ENCODE measurements at places on chromosomes 12 and 14.

- no peak for DNase-seq
Observed at GRCh38 chr12:112967858-112968257, 10.5 kb upstream of the OAS2 start.

DNA sequence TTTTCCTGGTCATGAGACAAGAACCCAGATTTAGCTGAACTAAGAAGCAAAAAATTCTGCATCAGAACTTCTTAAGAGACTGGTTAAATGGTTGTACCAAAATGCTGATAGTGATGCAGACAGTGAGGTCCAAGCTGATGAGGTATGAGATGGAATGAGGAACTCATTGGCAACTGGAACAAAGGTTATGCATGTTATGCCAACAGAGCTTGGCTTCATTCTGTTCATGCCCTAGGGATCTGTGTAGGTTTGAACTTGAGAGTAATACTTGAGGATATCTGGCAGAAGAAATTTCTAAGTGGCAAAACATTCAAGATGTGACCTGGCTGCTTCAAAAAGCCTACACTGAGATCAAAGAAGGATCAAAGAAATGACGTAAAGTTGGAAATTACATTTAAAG lies 398.0 kb downstream of the FSCB start:
- DNase-seq, result no peak

DNA sequence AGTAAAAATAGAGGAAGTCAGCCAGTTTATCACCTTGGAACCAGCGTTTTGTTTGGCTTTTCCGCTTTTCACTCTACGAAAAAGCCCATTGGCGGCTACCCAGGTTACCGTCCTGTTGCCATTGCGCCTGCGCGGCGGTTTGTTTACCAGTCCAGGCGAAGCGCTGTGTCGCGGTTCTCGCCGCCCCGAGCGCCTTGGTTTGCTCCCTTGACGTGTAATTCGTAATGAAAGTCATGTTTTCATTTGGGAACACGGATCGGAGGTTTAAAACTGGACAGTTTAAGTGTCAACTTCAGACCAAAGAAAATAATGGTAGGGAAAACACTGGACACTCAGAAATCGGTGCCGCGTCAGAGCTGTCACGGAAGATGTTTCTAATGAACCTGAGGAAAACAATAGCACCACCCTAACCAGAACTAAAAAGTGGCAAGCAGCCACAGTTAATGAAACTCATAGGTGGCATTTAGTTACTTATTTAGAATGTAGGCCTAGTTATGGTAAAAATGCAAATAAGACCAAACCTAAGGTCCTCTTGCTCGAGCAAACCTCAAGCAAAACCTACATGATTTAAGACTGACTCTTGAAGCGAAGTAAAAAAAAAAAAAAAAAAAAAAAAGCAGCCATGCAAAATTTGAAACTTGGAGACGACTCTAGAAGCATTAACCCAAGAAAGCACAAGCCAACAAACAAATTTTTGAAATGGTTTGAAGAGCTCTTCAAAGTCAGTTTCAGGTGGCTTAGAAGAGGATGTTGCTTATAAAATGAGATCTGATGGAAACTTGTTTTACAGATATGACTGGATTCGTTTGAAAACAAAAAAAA lies 790 bp upstream of the GPR19 start:
- peak; percentile 90 for DNase-seq

- no peak for DNase-seq
Observed at GRCh38 chr12:7961395-7962178, 25.6 kb upstream of the SLC2A3 start.

GRCh38 chr14:65934070-65934435 lies 521.5 kb downstream of the FUT8 start:
- DNase-seq, result no peak

DNA sequence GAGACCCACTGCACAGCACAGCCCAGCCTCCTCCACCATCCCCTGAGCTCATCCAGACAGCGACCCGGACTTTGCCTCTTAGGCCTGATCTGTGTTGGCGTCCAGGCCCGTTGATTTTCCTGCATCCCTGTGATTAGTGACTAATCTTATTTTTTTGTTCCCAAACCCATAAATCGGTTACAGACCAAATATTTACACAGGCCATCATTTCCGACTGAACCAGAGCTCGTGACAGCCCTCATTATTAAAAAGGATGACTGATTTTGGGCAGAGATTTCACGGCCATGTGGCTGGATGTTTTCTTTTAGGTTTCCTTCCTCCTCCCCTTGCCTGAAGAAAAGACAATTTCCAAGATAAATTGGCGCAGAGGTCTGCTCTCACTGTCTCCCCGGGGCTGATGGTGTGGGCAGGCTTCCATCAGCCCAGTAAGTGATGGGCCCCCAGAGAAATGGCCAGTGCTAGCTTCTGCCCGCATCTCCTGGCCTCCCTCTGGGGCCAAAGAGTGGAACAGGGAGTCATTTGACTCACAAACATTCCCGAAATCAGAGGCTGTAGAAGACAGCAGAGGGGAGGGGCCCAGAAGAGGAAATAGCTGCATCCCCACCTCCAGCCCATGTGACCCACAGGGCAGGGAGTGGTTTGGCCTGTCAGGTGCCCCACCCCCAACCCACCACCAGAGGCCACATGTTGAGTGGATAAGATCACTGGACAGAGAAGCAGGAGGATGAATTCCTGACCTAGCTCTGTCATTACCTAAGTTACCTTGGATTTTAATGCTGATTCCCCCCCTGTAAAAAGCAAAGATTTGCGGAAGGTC lies 283.5 kb downstream of the KSR2 start:
- no peak for DNase-seq

DNA sequence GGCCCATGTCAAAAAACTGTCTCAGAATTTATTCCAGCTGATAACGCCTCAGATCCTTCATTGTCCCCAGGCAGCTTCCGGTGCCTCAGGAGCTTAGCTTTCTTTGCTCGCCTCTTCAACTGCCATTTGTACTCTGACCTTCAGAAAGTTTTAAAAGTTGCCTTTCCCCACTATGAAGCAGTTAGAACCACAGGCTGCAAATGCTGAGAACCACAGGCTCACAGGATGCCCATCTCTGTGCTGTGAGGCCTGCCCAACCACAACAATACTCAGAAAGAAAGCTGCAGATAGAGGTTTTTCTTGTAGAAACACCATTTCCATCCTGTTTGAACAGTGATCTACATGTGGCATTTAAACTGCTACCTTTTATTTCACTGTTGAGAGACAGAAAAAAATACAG lies 131.1 kb downstream of the PRKCH start:
- no peak for DNase-seq

DNA sequence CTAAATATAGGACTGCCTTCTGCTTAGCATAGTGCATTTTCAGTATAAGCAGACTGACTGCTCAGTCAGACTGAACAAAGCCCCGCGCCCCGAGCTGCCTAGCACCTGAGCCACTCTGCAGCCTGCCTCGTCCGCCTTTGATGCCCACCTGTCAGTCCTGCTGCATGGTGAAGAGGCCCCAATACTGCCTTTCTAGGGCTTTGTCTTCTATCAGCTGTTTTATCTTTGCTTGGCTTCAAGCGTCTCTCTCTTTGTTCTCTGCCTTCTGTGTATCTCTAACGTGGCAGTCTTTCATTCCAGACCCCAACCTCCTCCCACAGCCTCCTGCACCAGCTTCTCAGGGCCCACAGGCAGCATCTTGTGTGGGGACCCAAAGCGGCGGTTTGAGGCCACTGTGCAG lies 1001.0 kb downstream of the VRK1 start:
- DNase-seq, result no peak

- DNase-seq, result peak; percentile 76
Observed at GRCh38 chr12:101414533-101415119, 7.1 kb upstream of the ARL1 start.

DNA sequence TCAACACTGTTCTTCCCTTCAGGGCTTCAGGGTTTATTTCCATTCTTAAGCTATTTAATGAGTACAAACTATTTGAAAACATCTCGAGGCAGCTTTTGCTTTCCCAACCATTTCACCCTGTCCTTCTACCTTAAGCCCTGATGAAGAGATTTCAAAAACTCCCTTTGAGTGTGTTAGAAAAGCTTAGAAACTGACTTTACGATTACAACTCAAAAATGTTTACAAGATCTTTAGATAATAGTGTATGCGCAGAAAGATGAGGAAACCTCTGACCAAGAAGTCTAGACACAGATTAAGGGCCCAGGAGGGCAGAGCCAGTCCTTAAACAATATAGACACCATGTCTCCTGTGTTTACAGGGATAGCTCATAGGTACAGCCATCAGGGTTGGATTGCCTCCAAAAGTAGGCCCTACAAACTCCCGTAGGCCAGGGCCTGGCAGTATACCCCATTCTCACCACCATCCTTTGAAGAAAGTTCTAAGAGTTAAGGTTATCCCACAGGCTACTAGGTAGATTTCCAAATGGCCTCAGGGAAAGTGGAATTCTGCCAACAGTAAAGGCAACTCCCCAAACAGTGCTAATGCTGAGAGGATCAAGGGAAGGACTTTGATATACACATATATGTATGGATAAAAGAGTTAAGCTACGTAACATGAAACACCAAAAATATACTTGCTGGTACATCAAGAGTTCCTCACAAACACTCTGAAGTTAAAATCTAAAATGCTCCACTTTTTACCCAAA lies 11.4 kb upstream of the SOS2 start:
- DNase-seq, result no peak

GRCh38 chr12:12097891-12098690 lies 27.4 kb downstream of the BCL2L14 start:
- no peak for DNase-seq

DNA sequence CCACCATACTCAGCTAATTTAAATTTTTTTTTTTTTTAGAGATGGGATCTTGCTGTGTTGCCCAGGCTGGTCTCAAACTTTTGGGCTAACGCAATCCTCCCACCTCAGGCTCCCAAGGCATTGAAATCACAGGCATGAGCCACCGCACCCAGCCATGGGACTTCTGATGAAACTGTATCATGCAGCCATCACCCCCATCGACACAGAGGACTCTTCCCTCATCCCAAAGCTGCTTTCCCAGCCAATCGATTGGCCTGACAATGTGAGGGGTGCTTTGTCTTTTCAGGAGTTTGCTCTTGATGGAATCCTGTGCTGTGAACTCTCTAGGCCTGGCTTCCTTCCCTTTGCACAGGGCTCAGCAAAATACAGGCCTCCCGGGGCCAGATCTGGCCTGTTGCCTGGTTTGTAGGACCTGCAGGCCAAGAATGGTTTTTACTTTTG lies 59.6 kb upstream of the NCOR2 start:
- peak; percentile 79 for DNase-seq

DNA sequence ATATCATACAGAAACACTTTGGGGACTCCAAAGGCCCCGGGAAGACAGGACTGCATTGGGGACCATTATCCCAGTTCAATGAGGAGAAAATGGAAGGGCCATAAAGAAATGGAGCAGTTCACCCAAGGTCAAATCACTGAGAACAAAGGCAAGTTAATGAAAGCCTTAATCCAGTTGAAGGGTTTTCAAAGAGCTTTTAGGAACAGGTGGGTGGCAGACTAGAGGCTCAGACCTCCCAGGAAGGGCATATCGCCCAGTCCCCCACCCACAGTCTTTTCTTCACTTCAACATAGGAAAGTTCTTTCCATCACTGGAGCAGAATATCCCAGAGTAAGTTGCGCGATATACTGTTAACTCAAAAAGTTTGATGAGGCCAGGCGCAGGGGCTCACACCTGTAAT lies 136.1 kb upstream of the CCND2 start:
- DNase-seq, result no peak

DNA sequence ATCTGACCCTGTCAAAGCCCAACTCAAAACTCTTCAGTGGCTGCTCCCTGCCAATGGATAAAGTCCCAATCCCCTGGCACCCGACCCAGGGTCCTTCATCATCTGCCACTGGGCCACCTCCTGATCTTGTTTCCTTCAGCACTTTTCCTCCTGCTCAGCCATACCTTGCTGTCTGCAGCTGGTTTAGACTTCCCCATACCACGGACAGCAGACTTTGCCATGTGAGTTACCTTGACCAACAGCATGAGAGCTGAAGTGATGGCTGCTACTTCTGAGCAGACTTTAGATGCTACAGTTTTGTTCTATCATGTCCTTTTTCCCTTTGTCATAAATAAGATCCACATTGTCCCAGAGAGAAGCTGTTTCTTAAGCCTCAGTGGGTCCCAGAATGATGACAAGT lies 33.3 kb upstream of the STON2 start:
- no peak for DNase-seq

GRCh38 chr12:92604786-92605185 lies 98.0 kb upstream of the PLEKHG7 start:
- DNase-seq, result no peak

- no peak for DNase-seq
Observed at GRCh38 chr14:104396682-104397470, 182.7 kb upstream of the C14orf180 start.

- no peak for DNase-seq
Observed at GRCh38 chr12:84336231-84336630, 576.4 kb downstream of the SLC6A15 start.

DNA sequence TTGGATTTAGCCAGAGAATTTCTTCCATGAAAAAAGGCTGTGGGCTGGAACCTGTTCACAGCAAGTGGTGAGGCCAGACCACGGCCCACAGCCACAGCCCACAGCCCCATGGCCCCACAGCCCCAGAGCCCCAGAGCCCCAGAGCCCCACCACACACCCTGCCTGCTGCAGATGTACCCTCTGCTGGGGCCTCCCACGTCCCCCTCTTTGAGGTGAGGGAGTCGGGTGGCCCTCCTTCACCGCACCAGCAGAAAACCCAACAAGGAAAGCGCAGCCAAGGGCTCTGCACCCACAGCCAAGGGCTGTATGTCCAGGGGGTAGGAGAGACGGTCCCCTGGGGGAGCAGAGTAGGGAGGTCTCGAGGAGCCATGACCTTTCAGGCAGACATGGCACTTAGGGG lies 327.5 kb upstream of the DIO3 start:
- no peak for DNase-seq

DNA sequence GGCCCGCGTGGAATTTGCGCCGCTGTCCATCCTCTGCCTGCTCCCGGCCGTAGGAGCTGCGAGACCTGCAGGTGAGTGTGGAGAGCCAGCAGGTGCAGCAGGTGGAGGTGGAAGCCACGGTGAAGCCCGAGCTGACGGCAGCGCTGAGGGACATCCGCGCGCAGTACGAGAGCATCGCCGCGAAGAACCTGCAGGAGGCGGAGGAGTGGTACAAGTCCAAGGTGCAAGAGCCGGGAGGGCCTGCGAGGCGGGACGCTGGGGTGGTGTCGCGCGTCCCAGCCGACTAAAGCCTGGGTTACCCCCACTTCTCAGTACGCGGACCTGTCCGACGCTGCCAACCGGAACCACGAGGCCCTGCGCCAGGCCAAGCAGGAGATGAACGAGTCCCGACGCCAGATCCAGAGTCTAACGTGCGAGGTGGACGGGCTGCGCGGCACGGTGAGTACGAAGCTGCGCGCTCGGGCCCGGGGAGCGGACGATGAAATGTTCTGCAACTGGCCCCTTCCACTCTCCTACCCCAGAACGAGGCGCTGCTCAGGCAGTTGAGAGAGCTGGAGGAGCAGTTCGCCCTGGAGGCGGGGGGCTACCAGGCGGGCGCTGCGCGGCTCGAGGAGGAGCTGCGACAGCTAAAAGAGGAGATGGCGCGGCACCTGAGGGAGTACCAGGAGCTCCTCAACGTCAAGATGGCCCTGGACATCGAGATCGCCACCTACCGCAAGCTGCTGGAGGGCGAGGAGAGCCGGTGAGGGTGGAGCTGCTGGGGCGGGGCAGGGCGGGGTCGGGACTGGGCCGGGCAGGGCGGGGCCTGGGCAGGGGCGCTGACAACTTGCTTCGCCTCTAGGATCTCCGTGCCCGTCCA lies 2.1 kb downstream of the PRPH start:
- no peak for DNase-seq

GRCh38 chr14:56189307-56189706 lies 71.1 kb downstream of the PELI2 start:
- DNase-seq, result peak; percentile 78
